ENCODE measurements at places on chromosomes 7 and 10.

DNA sequence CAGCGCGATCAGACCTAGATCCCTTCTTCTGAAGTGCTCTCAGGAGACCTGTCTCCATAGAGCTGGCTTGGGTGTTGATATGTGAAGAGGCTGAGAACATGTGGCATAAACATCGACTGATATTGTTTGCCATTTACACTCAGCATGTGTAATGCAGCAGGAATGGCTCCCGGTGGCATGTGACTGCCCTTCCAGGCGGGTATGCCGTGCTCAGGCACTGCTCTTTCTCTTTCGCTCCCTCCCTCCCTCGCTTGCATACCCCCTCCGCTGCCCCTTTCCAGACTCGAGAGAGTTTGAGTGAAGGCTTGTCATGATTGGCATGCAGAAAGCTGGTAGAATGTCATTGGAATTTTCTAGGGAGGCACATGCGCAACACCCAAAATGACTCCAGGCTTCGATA lies 107.3 kb upstream of the PDCD4 start:
- no peak for DNase-seq

GRCh38 chr10:132884691-132885271 lies 57.6 kb downstream of the CFAP46 start:
- DNase-seq, result no peak

GRCh38 chr7:27117887-27118491 lies 12.6 kb downstream of the HOXA4 start:
- no peak for DNase-seq

DNA sequence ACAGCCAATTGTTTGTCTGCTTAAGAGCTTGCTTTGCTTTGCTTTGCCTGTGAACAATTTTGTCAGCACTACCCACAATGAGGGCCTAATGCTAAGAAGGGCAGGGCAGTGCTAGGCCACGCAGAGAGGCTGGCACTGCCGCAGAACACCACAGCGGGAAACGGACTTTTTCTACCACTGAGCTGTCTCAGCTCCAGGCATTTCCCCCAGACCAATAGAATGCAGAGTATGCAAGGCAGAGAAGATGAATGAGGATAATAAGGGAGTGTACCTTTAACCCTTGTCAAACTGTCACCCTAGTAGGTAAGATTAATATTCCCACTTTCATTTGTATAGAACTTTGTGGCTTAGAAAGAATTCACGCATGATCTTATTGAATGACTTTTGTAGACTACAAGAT lies 104.5 kb downstream of the SH3PXD2A start:
- no peak for DNase-seq

DNA sequence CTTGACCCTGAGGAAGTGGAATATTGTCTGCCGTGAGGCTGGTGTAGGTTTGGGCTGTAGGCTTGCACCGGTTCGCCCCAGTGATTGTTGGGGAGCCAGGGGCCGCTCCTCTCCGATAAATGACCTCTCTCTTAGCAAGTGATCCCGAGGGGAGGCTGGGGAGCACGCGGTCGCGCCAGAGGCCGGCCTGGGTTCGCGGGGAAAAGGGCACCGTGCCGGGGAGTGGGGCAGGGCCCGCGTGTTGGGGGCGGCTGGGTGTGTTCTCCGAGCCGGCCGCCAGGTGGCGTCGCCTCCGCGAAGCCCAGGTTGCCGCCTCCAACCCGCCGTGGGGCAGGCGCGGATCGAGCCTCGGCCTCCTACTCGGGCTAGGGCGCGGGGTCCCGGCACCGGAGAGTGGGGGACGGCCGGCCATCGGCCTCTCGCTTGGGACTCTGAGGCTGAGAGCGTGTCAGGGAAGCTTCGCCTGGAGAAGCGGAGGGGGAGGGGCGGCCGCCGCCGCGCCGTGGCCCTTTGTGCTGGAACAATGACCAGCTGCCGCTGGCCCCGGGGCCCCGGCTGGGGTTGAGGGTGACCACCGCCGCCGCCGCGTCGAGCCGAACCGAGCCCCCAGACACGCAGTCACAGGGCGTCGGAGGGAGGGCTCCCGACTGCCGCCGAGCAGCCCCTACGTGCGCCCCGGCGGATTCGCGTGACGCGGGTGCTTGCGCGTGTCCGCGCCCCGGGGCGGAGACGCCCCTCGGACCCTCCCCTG lies 442 bp upstream of the LZTS2 start:
- DNase-seq, result peak; percentile 96

DNA sequence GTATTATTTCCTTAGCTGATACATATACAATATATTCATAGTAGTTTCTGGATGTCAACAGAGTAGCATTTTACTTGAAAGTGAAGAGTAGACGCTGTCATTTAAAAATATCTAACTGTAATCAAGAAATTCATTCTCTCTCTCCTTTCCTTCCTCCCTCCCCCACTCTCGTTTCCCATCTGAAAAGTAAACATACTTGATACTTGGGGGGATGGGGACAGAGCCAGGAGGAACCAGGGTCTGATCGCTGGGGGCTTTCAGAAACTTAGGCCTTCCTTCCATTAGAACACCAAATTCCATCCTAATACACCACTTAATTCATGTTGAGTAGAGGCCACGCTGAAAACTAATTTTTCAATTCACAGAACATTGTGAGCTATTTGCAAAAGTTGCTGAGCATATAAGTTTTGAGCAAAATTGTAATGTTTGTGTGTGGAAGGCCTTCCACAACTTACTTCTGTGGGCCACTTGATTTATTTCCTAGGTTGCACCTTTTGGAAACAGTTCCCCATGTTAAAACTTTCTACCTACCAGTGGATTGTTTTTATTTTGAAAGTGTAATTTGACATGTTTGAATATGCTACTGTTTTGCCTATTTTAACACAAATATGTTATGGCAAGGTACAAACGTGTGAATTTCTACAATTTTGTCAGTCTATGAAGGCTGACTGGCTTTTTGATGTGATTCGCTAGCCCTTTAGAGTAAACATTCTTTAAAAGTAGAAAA lies 35.2 kb downstream of the CNPY1 start:
- peak; percentile 35 for DNase-seq

GRCh38 chr10:8336629-8337331 lies 282.3 kb downstream of the GATA3 start:
- no peak for DNase-seq

DNA sequence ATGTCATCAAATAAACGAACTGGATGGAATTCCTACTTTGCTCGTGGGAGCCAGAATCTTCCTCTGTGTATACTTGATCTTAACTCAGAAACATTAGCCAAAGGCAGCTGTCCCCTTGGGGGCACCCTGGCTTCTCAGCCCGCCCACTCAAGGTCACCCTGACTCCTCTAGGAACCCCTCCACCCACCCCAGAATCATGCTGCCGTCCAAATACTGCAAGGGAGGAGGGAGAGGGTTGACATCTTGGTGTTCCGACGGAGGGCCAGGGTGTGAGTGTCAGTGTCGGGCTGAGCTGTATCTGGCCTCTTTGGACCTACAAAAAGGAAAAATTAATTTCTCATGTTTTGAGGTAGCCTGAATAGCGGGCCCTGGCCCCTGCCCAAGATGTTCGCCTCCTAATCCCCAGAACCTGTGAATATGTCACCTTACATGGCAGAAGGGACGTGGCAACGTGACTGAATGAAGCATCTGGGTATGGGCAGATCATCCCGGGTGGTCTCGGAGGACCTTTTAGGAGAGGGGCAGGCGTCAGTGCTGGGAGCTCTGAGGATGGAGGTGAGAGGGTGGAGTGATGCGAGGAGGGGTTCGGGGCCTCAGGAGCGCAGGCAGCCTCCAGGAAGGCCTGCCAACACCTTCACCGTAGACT lies 40.5 kb upstream of the RBM33 start:
- no peak for DNase-seq

DNA sequence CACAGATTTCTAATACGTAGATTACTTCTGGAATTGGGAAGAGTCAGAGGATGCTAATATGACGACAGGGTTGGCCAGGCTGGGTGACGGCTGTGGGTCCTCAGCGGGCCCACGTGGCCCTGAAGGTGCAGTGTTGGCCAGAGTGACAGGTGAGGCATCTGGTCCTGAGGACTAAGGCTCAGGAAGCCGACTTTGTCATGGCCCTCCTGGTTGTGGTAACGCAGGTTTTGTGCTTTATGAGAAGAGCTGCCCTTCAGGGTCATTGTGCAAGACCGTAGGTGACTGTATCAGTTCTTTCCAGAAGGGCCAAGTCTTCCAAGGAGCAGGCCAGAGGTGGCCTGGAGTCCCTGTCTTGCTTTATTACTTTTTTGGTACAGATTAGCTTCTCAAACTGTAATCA lies 2.5 kb downstream of the EIF3B start:
- DNase-seq, result no peak

DNA sequence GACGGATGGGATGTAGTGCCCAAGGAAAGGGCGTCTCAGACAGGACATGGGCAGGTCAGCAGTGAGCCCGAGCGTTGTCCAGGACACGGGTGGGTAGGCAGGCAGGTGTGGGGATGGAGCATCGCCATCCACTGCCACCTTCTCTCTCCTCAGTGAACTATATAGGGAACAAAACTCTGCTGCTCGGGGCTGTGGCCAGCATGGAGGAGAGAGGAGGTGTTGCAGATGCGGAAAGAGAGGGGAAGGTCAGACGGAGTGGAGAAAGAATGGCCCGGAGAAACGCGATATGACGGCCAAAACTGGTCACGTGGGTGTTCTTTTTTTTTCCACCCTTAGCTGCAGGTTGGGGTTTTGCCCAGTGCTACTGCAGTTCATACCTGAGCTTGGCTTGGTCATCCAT lies 71.2 kb downstream of the GRID1 start:
- no peak for DNase-seq

DNA sequence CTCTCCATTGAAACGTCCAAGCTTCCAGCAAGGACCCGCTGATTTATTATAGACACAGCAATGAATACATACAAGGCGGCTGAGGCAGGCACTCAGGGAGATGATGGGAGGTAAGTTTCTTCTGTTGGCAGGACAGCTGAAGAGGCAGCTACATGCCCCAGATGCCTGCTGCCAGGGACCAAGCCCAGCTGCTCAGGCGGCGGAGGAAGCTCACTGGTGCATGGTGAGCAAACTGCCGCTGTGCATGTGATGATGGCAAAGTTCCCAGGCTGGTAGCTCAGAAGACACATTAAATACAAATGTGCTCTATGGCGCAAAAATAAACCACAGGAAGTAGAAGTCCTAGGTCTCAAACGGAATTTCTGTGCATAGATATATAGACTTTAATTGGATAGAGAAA lies 2.3 kb downstream of the DNTT start:
- DNase-seq, result no peak

DNA sequence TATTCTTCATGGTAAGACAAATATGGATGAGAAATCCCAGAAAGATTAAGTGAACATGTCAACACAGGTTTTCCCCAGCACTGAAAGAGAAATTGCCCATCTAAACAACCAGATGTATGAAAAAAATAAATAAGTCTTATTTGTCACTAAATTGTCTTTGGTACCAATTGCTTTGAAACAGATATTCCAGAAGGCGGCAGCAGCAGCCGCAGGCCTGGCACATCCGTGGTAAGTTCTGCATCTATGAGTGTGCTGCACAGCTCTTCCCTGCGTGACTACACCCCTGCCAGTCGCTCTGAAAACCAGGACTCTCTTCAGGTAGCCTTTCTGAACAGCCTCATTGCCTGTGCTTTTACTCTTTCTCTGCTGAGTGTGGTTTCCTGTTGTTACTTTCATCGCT lies 49.7 kb upstream of the GATAD1 start:
- DNase-seq, result no peak

GRCh38 chr7:320297-320696 lies 30.3 kb downstream of the FOXL3 start:
- no peak for DNase-seq

- DNase-seq, result no peak
Measured at GRCh38 chr7:83796760-83797159, 147.8 kb upstream of the SEMA3E start.

- DNase-seq, result peak; percentile 65
Measured at GRCh38 chr7:148474481-148475025, 116.0 kb upstream of the C7orf33 start.
